Stimulated activated CD8-positive, alpha-beta memory T cell treated with anti-CD3 and anti-CD28 coated beads, Interleukin-15, amount 100 ng/mL, for 24 hours (primary cell): ENCODE measurements at places on chromosomes 2 and 18.

- DNase-seq, result no peak
These were observed 33.5 kb downstream of the NOSTRIN start for GRCh38 chr2:168835969-168836368.

- no peak for DNase-seq
These were observed 35.4 kb downstream of the INSIG2 start for GRCh38 chr2:118123561-118124232.

GRCh38 chr2:183740241-183740640 is 616.0 kb downstream of the NUP35 start:
- DNase-seq, result no peak

GRCh38 chr2:158297606-158298005 is 158.9 kb downstream of the CCDC148 start:
- DNase-seq, result no peak

DNA sequence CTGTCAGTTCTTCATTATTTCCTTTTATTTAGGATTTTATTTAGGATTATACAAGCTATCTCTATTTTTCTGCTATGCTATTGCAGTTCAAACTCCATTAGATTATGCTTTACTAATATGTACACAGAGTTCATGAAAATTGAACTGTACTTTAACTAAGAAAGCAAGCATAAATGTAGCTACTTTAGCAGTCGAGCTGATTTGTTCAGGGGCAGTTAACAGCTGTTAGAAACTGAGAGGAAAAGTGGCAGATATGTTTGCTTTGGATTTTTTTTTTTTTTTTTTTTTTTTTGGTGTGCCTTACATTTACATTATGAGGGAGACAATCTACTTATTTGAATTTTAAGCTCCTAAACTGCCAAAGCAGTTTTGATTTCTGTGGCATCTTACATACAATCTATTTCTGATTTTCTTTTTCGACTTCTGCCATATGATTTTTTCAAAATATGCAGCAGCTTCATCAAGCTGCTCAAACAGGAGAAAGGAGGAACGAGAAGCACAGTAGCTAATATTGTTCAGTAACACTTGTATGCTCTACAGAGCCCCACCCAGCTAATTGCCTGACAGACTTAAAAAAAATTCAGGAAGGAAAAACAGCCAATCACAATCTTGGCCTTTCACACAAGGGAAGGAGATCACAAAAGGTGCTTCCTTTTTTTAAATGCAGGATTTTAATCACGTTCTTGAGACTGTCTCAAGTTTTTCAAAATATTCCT is 233.4 kb upstream of the SIX3 start:
- no peak for DNase-seq

DNA sequence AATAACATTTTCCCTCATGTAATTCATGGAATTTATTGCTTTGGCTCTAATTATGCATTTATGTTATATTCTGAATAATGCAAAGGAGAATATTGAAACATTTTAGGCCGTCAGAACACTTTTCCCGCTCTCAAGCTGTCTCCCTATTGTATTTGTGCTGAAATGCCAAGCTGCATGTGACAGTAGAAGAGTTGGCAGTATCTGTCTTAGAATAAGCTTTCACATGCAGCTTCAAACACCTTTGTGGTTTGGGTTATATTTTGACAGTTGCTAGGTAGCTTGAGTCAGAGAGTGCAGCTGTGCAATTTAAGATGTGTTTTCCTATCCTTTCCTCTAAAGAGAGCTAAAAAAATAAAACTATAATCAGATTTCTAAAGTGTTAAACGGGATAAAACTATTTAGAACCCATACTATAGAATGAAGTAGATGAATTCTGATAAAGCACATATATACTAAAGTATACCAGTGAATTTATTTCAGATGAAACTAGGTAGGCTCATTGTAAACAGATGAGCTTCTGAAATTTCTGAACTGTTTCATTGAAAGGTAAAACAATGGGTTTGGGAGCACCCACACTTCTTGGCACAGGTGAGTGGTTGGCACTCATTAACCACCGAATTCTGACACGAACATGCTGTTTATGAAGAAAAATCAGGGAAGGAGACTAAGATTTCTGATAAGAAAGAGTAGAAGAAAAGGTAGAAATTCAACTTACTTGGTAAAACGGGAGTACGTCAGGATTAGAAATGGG is 43.4 kb downstream of the PLCL1 start:
- DNase-seq, result no peak
